Memory B cell (primary cell): ENCODE measurements at places on chromosomes 1 and 21.

DNA sequence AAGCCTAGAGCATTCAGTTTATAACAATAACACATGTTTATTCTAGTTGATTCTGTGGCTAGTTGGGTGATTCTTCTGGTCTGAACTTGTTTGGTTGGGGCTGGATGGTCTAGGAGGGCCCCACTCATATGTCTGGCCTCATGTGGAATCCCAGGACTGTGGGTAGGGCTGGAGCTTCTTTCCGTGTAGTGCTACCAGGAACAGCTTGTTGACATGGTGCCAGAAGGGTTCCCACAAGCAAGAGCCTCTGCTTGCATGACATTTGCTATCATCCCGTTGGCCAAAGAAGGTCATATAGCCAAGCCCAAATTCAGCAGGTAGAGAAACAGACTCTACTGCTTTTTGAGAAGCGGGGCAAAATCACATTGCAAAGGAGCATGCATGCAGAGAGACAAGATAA lies 67.6 kb upstream of the PPP2R5A start:
- DNase-seq: no peak

- no peak for DNase-seq
Measured at GRCh38 chr1:173479649-173480048, 2.5 kb downstream of the PRDX6 start.

GRCh38 chr1:52413410-52413989 lies 9.1 kb downstream of the PRPF38A start:
- no peak for DNase-seq

DNA sequence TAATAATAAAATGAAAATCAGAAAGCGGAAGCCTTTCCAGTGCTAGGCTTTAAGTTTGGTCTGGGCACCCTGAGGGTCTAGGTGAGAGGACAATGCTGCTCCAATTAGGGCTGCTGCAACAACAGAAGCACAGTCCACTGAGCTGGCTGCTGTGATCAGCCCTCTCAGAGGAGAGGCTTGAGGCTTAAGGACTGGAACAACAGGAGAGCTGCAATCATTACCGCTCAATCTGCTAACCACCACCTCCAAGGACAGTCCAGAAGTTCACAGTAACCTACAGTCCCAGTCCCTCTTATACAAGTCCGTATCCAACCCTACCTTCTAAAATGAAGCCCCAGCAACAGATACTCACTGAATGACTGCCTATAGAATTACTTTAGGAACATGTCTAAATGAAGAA lies 62.1 kb downstream of the USP24 start:
- no peak for DNase-seq

DNA sequence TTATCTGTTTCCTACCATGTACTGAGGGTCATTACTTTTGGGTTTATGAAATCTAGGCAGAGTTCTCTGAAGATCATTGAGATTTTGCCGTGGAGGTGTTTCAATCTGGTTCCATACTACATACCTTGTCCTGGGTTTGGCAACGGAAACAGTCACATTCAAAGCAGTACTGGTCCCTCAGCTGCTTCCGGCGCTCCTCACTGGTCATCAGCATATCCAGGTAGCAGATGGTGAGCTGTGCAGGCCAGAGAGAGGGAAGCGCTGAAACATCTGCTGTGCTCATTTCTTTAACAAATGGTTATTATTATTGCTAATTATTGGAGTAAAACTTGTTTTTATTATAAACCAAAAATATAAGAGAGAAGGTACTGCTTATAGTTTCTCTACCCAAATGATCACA lies 591.7 kb downstream of the SMYD3 start:
- DNase-seq: no peak

DNA sequence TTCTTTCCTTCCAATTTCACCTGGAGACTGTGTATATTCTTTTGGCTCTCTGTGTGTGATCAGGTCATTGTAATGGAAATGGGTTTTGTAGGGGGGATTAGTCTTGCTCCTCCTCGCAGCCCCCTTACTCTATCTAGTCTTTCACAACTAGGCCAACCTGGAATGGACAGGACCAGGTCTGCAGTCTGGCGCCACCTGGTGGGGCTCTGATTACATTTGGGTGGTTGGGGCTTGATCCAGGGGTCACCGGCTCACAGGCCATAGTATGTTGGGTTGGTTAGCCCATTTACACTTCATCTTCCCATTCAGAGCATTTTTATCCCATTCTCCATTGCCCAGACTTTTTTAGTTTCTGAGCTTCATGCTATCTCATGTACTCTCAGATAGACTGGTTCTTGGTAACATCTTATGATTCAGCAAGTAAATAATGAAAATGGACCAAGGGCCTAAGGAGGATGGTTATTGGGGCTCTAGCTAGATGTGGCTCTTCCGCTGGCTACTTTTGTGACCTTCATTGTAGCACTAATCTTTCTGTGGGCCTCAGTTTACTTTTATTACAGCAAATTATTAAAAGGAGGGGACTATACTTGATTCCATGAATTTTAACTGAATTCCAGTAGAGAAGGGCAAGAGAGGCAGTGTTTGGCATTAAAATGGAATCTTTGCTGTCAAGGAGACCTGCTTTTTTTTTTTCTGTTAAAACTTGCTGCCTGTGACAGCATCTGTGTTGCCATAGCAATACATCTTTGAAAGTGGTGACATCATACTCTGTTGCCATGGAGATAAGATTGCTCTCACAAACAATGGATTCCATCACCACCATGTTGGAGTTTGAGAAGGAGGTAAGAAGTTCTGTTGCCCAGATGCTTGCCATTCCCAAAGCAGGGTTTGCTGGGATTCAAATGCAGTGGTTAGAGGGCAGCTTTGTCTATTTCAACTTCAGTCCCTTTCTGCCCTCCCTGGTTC lies 150.1 kb downstream of the PLXNA2 start:
- peak; percentile 14 for DNase-seq

- DNase-seq: no peak
Measured at GRCh38 chr1:204990059-204990664, 52.9 kb upstream of the CNTN2 start.

DNA sequence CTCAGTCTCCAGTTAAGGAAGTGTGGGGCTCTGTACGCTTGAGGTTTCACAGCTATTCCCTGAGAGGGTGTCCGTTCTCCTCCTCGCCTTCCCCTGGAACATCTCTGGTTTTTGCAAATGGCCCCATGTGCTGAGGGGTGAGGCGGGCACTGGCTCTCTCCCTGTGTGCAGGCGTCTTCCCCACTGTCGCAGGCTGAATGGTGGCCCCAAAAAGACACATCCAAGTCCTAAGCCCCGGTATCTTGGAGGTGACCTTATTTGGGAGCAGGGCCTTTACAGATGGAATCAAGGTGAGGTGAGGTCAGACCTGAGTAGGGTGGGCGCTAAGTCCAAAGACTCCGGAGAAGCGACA lies 98.0 kb upstream of the TMPRSS2 start:
- no peak for DNase-seq

GRCh38 chr1:230283678-230284077 lies 142.5 kb downstream of the PGBD5 start:
- no peak for DNase-seq

DNA sequence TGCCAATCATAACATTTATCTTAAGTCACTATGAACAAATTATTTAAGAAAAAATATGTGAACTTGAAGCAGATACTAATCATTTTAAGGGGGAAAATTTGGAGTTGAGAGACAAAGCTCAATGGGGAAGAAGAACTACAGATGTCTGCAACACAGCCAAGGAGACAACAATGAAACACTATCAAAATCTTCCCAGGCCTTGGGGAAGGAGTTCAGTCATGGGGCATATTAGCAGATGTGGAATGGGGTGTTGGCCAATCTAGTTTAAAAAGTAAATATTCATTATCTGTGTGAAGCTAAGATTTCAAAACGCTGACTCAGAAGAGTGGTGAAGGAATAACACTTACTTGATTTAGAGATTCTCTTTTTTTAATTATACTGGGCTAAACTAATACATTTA lies 671.6 kb upstream of the ZP4 start:
- no peak for DNase-seq

- DNase-seq: no peak
Measured at GRCh38 chr1:110234691-110235090, 24.6 kb downstream of the KCNC4 start.

GRCh38 chr1:25524568-25525360 lies 18.6 kb upstream of the LDLRAP1 start:
- DNase-seq: no peak

GRCh38 chr1:147600119-147601111 lies 59.1 kb downstream of the BCL9 start:
- no peak for DNase-seq

DNA sequence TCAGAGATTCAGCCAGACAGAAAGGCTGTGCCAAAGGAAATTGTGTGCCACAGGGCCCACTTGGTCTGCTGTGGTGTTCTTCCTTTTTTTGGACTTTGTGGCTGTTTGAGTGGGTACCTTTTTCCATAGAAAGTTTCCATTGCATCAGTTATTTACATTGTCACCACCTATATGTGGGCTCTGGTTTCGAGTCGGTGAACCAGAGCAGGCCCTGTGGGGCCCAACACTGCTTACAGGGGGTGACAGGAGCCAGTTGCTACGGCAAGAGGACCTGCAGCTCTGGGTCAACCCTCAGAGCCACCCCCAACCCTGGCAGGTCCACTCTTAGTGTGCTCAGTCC lies 157.0 kb upstream of the EDN2 start:
- no peak for DNase-seq

GRCh38 chr21:35284199-35284598 lies 235.1 kb upstream of the RUNX1 start:
- no peak for DNase-seq

DNA sequence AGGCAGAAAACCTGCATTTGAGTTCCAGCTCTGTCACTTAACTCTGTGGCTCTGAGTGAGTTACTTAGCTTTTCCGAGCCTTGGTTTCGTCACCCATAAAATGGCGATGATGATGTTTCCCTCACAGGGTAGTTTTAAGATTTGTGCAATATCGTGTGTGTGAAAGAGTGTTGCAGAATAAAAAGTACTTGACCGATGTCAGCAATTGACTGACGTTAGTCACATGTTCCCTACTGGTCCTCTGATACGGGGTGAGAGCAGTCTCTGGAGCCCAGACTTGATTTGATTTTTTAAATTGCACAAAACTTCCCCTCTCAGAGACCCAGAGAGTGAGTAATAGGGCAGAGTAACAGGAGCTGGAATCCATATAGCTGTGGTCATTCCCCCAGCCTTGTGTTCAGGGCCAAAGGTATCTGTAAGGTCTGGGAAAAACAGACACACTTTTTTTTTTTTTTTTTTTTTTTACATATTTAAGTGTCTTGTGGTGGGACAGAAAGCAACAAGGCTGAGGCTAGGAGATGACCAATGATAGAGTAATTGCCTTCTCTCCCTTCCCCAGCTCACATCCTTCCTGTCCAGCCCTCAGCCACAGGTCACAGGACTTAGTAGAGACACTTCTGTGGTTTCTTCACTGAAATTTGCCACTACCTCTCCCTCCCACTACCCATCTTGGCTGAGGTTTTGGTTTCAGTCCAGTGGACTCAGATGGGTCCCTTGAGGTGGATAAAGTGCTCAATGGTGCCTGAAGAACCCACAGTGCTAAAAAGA lies 2.0 kb downstream of the FCER1G start:
- no peak for DNase-seq

DNA sequence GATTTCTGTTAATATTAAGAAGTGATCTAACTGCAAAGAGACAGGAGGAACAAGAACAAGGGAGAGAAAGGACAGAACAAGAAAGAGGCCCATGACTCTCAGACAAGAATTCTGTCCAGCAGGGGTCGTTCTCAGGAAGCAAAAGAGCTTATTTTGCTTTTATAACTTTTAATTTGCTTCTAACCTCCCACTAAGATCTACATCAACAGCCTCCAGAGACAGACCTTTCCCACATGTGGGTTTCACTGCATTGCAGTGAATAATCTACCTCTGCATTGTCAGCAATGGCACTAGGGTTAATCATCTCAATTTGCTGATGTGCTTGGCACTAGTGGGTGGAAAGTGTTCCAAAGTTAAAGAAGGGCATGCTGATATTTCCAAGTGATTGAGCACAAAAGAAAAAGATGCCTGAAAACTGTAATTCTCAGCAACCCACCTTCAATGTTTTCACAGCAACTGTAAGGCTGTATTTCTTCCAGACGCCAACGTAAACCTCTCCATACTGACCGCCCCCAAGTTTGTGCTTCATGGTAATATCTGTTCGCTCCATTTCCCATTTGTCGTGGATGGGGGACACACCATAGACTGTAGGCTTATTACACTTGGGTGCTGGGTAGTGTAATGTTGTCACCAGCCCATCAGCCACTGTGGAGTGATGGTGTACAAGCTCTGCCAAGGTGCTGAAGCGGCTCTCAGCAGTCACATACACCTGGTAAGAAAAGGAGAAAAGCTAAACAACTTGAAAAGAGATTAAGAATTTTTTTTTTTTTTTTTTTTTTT lies 39.5 kb downstream of the TOR3A start:
- DNase-seq: peak; percentile 12

DNA sequence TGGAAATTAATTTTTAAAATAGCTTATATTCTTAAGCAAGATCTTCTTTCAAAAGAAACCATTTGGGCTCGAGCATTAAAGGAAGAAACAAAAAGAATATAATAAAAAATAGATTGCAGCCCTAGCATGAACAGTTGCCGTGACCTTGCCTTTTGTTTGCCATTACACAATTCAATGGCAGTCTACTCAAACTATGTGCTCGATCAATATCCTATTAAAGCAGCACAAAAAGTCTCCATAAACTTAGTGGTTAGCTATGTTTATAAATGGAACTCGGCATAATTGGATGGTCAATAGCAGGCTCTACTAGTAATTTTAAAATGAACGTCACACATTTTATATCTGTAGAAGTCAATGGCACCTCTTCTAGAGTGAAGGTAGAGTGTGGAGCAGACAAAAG lies 256.5 kb downstream of the NFIA start:
- DNase-seq: no peak
